ENCODE measurements at places on chromosomes 12 and 14.

GRCh38 chr12:27824126-27824842 is 44.2 kb upstream of the MANSC4 start:
- no peak for DNase-seq

GRCh38 chr14:73851000-73851399 is 631 bp upstream of the PTGR2 start:
- no peak for DNase-seq

DNA sequence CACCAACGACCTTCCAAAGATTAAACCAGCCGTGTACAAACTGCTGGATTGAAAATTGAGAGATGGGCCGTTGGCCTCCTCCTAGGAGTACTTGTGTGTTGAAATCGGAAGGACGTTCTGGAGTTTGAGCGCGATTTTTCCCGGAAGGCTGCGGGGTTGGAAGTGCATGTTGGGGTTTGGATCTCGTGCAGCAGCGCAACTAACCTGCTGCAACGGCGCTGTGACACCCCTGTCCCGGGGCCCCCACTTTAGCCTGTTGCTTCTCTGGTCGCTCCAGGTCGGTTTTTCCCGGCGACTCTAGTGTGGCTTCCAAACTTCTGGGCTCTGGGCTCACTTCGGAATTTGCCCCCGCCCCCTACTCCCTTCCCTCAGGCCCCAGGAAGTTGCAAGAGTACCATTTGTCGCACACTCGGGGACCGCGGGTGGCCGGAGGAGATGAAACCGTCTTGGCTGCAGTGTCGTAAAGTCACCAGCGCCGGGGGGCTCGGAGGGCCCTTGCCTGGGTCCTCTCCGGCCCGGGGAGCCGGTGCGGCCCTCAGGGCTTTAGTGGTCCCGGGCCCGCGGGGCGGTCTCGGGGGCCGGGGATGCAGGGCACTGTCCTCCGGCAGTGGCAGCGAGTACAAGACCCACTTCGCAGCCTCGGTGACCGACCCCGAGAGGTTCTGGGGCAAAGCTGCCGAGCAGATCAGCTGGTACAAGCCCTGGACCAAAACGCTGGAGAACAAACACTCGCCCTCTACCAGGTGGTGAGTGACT is at the start of gene ACSS3:
Gene ACSS3 (plus strand): TSS at position 394 of the 756 bp plus-strand sequence. CDS start 42 bp downstream, at position 436.
- DNase-seq, result no peak

- no peak for DNase-seq
Measured at GRCh38 chr12:25924491-25925001, 33.9 kb upstream of the RASSF8 start.

DNA sequence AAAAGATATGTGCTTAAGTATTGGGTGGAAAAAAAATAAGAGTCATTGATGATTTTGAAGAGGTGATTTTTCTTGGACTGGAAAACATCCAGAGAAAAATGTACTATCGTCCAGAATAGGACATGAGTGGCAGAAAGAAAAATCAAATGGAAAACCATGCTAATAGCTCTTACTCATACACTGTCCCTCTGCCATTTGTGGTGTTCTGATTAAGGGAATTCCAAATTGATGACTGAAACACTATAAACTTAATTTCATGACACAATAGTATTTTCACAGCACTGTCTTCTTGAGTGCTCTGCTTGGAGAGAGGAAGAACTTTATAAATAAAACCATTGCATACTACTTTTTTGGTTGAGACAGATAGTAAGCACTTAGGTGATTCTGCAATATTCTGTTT is 72.4 kb downstream of the USP15 start:
- no peak for DNase-seq

GRCh38 chr14:96205978-96206360 is 1.3 kb downstream of the BDKRB2 start:
- no peak for DNase-seq

GRCh38 chr14:98752660-98753059 is 519.3 kb downstream of the BCL11B start:
- no peak for DNase-seq

DNA sequence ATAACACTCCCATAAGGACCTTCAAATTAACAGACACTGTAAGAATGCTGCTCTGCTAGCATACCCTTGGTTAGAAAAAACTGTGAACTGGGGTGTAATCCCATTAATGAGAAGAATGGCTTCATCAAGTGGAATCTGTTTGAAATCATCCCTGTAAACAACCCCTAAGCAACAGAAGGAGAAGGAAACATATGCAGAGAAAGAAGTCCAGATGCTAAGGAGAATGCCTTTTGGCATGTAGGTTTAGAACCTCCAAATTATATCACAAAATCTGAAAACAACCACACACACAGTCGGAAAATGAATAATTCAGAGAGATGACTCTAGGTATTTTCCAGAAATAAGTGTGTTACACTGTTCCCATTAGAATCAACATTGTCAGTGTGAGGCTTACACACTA is 140.2 kb downstream of the NUAK1 start:
- no peak for DNase-seq

- DNase-seq, result peak; percentile 12
Measured at GRCh38 chr14:99132821-99133635, 139.0 kb downstream of the BCL11B start.

GRCh38 chr12:90987520-90987919 is 17.3 kb downstream of the EPYC start:
- DNase-seq, result no peak

GRCh38 chr12:104281636-104282035 is 21.9 kb upstream of the EID3 start:
- DNase-seq, result no peak

DNA sequence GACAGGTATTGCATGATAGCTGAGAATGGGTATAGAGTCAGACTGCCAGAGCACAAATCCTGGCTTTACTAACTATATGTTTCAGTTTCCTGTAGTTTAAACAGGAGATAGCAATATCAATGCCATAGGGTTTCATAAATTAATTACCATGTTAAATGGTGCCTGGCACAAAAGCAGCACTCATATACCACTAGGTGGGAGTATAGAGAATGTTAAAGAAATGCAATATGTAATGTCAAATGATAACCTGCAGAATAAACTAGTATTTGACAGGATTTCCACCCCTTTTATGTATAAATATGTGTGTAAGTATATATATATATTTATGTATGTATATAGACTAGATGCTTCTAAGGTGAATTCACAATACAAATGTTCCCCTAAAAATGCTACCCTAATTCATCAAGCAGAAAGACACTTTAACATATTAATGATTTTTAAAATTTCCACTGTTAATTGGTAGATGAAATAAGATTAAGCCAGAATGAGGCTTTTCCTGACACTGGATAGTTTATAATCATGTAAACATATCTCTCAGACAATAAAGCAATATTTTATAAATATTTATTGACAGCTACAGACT is 8.6 kb downstream of the WDR89 start:
- no peak for DNase-seq

DNA sequence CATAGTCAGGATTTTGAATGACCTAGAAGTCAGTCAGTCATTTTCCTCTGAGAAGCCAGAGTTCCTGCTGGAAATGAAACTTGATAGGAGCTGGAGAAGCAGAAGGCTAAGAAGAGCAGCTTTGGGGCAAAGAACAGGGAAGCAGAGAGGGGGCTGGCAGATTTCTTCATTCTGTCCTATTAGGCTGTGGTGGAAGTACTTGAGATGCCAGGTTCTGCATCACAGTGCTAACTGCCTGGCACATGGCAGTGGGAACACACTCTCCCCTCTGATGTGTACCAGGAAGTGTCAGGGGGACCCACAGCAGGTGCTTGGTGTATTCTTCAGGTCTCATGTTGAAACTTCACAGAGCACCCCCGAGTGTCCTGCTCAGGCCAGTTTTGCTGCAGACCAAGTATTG is 61.0 kb downstream of the SUSD6 start:
- DNase-seq, result no peak

DNA sequence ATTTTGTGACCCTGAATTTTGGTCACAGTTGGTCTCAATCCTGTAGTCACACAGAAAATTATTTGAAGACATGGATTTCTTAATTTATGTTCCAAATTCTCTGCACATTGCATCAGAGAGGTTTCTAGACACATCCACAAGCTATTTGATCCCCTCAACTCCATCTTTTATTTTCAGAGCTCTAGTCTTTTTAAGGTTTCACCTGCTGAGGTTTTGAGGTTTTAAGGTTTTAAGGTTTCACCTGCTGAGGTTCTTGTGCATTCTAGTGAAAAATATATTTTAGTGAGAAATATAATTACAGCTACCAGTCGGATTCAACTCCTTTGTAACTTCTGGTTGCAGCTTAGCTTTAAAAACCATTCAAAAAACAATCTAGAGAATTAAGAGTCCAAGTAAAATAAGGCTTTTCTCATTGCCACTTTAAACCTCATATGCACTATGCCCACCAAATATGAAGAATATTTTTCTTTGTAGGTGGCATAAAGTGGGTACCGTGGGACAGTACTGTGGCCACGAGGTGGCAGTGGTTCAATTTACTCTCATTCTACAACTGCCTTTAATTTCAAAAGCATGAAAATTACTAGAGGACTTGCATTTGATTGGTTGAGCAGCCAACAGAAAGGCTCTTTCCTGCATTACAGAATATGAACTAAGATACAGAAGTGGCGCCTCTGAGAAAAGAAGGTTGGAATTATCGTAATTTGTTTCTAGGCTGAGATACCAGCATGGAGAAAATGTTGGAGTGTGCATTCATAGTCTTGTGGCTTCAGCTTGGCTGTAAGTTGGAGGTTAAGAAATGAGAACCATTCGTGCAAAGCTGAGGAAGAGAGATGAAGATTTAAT is 366.5 kb upstream of the OR4E1 start:
- no peak for DNase-seq

DNA sequence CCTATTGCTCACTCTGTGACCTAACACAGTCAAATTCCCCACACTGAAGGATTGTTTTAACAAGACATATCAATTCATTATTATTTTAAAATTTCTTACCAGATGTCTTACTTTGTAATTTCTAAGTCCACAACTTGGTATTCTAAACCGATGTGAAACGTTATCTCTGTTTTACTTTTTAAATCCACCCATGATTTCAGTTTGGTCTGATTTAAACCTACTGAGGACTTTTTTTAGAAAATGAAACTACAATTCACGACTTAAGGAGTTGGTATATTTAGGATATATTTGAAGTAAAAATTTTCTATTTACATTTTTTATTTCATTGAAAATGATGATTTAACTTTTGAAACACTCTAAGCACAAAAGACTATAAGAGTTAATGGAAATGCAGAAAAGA is 35.1 kb upstream of the GRIP1 start:
- no peak for DNase-seq

DNA sequence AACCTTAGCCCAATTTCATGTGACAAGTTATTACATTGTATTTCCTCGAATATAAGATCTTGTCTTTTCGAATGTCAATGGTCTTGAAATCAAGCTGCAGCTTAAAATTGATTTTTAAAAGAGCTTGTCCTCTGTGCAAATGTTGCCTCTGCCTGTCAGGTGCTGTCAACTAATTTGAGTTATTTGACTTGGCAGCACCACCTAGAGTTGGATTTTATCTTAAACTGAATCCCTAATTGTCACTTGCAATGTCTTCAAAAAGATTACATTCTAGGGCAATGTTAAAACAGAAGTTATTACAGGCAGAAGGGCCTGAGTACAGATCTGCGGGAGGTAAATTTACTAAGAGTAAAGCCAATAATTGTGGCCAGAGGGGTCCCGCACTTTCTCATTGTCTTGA is 26.2 kb upstream of the TUNAR start:
- DNase-seq, result no peak

DNA sequence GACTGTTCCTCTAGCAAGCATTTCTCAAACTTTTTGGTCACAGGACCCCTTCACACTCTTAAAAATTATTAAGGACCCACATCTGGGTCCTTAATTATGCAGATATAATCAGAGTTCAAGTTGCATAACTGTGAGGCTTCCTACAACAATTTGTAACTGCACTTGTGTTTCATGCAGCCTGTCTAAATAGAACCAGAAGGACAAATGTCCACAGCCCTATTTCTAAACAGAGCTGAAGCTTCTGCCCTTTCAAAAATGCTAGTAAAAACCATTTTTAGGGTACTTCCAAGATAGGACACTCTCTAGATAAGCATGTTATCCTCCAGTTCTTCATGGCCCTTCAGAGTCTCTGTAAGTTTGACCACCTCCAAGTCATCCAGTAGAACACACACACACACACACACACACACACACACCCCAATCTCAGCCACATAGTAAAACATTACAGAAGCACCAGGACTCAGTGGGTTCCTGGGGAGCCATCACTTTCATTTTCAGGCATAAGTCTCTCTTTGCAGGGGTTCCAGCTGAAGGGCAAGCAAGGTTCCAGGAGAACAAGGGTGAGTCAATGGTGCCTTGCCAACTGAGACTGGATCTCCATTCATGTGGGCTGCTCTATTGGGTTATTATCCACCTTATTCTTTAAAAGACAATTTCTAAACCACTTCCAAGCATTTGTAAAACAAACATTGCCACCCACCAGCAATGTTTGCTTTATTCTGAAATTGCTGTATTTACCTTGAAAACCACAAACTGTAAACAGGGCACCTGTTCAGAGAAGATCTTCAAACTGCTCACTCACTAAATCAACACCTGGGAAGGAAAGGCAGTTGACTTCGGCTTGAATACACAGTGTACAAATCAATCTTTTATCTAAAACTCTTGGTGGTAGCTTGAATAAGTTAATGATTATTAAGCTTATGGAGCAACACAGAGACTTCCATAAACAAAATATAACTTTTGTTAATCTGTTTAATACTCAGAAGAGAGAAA is 64.1 kb downstream of the ITPR2 start:
- no peak for DNase-seq

DNA sequence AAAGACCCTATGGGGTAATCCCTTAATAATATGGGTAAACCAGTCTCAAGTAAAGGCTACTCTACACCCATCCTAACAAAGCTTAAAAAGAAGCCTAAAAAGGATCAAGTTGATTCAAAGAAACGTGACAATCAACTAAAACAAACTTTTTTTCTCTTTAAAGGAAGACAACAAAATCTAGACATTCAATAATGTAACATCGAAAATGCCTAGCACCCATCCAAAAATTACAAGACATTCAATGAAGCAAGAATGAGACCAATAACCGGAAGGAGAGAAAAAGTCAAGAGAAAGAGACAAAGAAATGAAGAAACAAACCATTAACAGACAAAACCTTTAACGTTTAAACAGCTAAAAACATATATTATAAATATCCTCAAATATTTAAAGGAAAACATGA is 143.8 kb upstream of the VASH1 start:
- no peak for DNase-seq

DNA sequence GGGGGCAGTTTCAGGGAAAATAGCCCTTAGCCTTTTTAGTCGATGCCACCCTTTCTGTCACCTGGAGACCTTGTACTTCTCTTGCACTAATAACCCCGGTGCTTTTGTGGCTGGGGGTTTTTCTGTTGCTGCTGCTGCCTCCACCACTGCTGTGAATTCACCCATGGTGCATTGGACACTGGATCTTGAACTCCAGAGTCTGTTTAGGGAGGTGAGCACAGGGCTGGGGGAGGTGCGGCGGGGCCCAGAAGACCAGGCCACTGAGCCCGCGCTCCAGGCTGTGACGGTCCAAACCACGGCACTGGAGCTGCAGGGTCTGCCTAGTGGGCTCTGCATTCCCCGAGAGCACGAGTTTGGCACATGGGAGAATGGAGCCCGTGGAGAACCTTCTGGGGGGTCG is 100.6 kb downstream of the NINJ2 start:
- no peak for DNase-seq

- no peak for DNase-seq
Measured at GRCh38 chr12:18629916-18630315, 107.9 kb downstream of the PLCZ1 start.

All from SJSA1 (cell line).